ENCODE measurements at places on chromosomes 1 and 21.

DNA sequence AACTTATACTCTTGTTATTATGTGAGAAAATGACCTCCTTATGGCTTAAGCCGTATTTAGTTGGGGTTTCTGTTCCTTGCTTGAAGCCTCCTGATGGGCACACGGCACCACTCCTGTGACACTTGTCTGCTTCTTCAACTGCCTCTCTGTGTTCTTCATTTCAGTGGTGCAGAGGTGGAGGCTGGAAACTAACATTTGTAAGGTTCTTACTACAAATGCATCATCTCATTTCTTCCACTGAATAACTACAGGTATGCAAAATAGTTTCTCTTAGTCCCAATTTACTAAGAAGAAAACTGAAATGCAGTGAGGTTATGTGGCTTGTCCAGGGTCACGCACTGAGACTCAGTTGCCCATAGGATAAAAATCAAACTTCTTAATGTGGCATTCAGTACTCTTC is 23.6 kb upstream of the ZNF362 start:
- DNase-seq = no peak

DNA sequence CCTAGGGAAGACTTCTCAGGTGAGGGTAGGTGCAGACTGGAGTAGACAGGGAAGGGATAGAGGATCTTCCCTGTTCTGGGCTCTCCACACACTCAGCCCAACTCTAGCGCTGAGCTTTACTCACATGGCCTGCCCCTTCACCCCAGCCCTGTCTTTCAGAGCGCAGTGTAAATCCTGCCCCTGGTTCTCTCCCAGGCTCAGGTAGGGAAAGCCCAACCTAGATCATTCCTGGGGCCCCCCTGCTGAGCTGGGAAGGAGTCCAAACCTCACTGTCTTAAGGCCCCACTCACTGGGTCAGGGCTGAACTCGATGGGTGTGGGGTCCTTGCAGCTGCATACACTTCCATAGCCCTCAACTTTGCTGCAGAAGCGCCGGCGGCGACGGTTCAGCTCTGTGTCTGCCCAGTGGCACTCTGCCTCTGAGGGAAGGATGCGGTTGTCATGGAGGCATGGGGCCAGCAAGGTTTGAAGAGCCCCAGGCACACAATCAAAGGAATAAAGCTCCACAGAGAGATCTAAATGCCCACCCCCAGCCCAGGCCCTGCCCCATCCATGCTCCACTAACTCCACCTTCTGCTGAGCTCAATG is 4.2 kb downstream of the POMGNT1 start:
- no peak for DNase-seq

DNA sequence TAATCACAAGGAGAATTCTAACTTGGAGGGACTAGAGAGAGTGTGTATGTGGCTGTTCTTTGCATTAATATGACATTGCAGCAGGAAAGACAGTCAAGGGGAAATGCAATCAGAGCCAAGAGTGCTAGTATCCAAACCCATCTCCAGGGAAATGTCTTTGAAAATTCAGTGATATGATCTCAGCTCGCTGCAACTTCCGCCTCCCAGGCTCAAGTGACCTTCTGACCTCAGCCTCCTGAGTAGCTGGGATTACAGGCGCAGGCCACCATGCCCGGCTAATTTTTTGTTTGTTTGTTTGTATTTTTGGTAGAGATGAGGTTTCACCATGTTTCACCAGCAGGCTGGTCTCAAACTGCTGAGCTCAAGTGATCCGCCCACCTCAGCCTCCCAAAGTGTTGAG is 16.3 kb downstream of the VASH2 start:
- DNase-seq = no peak

DNA sequence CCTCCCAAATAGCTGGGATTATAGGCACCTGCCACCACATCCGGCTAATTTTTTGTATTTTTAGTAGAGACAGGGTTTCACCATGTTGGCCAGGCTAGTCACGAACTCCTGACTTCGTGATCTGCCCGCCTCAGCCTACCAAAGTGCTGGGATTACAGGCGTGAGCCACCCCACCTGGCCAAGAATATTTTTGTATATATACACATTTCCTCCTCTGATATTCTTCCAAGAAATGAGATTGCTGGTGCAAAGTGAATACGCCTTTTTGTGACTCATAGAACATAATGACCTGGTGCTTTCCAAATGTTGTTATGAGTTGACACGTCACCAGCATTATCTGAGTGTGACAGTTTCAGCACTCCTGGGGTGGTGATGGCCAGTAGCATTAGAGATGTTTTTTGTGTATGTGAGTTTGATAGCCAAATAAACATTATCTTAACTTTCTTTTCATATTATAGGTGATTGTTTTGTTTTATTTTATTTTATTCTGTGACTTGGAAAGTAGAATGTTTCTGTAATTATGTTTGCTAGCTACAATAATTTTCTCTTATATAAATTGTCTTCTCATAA is 54.9 kb downstream of the KCNK1 start:
- no peak for DNase-seq

- no peak for DNase-seq
Measured at GRCh38 chr1:166937329-166937728, 38.0 kb downstream of the ILDR2 start.

GRCh38 chr1:193013005-193013404 is 46.2 kb downstream of the UCHL5 start:
- DNase-seq = no peak

Data from stimulated activated CD8-positive, alpha-beta memory T cell treated with anti-CD3 and anti-CD28 coated beads, Interleukin-4, amount 100 ng/mL, for 4 hours (primary cell).